ENCODE measurements at places on chromosomes 11 and 22.

GRCh38 chr11:28636566-28636965, 528.4 kb downstream of the METTL15 start:
- DNase-seq = no peak

DNA sequence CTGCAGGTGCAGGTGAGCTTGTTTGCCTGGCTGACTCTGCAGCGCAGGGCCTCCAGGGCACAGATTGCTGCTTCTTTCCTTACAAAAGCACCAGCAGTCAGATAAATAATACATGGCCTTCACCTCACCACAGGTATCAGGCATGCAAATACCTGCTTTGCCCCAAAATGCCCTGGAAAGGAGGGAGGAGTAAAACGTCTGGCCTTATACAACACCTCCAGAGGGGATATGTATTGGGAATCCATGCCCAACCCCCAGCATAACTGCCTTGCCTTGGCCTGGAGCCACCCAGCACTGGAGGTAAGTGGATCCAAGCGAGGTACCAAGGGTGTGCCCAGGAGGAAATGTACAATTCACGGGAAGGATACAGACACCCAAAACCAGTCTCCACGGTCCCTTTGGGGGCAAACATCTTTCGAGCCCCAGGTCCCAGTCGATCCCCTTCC, 860 bp downstream of the TMEM184B start:
- peak; percentile 19 for DNase-seq

GRCh38 chr11:66032957-66033735, 6.9 kb upstream of the CATSPER1 start:
- DNase-seq = no peak

DNA sequence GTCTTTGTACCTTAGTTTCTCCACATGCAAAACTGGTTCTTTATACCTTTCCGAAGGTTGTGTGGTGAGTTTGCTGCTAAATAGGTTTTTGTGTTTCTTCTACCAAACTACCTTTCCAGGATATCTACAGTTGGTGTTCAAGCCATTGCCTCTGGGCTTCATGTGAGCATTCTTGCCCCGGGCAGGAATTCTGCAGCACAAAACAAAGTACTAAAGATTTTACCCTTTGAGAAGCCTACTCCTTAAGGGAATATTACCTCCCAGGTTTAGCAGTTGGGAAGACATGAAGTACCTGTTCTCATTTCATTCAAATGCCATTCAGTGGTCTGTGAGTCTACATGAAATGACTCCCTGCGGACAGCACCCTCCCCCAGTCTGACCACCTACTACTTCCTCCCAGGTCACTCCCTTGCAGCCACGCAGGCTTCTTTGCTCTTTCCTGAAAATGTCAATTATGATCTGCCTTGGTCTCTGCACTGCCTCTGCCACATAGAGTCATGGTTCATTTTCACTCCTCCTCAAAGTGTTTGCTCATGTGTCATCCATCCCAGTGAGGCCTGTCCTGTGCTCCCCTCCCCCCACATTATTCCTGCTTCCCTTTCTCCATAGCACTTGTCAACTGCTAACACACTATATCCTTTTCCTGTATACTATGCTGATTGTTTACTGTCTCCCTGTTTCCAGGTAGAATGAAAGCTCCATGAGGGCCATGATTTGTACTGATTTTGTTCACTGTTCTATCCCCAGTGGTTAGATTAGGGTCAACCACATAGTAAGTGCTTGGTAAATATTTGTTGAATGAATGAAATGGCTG, 36.9 kb downstream of the PACS1 start:
- DNase-seq = peak; percentile 37

DNA sequence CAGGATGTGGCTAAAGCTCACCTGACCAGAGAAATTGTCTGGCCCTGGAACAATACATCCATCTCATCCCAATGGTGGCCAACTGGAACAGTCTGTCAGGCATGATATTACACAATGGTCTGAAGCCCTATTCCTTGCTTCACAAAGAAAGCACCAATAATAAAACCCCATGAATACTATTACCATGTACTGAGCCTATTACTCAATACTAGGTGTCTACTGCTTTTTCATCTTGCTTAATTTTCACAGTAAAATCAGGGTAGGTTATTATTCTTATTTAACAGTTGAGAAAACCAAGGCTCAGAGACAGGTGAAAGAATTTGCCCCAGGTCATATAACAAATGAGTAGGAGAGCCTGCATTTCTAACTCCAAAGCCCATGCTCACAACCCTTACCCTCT, 68.9 kb upstream of the CAPRIN1 start:
- DNase-seq = no peak

- peak; percentile 71 for DNase-seq
Observed at GRCh38 chr11:119666463-119667131, 62.4 kb downstream of the NECTIN1 start.

- peak; percentile 13 for DNase-seq
Observed at GRCh38 chr11:60625262-60625661, 74.2 kb upstream of the MS4A8 start.

GRCh38 chr11:11291041-11292015, 61.7 kb downstream of the CSNK2A3 start:
- no peak for DNase-seq

DNA sequence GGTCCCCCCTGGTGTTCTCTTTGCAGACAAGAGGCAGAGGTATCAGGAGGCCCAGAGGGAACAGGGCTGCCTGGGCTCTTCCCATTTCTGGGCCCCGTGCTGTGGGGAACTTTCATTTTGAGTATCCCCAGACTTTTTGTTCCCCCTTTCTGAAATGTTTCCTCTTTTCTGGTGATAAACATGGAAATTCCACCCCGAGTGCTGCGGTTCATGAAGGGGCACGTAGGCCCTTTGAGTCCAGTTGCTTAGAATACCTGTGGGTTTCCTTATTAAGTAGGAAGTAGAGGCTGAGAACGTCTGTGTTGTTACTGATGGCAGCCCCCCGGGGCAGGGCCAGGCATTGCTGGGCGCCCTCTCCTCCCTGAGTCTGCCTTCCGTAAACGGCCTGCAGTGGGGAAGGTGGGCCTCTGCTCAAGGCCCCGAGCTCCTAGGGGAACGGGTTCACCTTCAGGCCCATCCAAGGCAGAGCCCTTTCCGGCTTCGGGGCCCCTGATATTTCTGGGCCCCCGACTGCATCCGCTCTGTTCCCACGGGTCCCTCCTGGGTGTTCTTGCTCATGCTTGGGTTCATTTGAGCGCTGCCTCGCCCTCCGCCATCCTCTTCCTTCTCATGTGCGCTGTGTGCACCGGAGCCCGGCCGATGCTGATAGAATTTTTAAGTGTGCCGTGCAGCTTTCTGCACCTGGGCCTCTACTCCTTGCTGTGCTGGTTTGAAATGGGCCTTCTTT, 12.0 kb downstream of the TBC1D22A start:
- peak; percentile 48 for DNase-seq

GRCh38 chr11:117916956-117917355, 12.2 kb downstream of the TMPRSS13 start:
- DNase-seq = no peak

GRCh38 chr11:27464909-27465308, 7.7 kb downstream of the LGR4 start:
- DNase-seq = no peak

- DNase-seq = peak; percentile 97
Observed at GRCh38 chr22:37953437-37954179, at the start of the genes C22orf23 and POLR2F. TSS of gene C22orf23 (minus strand) at chr22:37953601. CDS start at chr22:37953149, 452 bp downstream. TSS of gene POLR2F (plus strand) at chr22:37953699. CDS start at chr22:37953788, 89 bp downstream.
